Right lobe of liver (tissue), 6 donors: ENCODE measurements at places on chromosomes 7 and 10.

GRCh38 chr7:99679032-99679399, 780 bp downstream of the CYP3A5 start:
- no peak for DNase-seq

- no peak for DNase-seq
These were observed 48.4 kb upstream of the GNA12 start for GRCh38 chr7:2892549-2892948.

GRCh38 chr10:35643151-35644049, 1.3 kb upstream of the FZD8 start:
- peak; percentile 81 for DNase-seq

DNA sequence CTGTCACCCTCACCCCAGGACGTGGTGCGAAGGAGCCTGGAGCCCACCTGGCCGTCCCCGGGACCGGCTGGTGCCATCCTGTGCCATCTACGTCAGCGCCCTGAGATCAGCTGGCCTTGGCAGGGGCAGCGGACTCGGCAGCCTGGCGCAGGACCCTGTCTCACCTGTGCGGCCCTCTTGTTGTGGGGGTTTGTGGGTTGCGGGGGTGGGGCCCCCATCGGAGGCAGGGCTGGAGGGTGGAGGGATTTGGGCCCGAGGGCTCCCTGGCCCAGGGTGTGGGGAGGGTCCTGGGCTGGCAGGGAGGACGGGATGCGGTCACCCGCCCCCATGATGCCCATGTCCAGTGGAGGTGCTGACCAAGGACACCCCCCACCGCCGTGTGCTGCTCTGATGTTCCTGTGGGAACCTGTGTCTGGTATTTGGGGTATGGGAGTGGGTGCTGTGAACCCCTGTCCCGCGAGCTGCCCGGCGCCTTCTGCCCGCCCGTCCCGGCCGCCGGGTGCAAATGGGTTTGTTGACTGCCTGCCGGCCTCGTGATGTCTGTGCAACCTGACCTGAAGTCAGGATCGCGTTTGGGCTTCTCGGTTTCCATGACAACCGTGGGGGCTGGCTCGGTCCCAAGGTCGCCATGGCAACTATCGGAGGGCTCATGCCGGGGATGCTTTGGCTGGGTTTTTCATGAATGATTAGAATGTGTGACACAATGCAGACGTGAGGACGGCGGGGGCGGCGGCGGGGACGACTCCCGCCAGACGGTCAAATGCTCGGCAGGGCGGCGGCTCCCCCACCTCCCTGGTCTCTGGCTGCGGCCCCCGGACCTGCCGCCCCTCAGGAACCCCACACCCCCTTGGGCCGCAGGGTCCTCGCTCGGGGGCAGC, 7.3 kb downstream of the MAFK start:
- DNase-seq: peak; percentile 80

GRCh38 chr10:58675321-58675720, 162.6 kb downstream of the BICC1 start:
- DNase-seq: no peak

GRCh38 chr7:95608359-95609173, 12.2 kb upstream of the PDK4 start:
- DNase-seq: peak; percentile 89

DNA sequence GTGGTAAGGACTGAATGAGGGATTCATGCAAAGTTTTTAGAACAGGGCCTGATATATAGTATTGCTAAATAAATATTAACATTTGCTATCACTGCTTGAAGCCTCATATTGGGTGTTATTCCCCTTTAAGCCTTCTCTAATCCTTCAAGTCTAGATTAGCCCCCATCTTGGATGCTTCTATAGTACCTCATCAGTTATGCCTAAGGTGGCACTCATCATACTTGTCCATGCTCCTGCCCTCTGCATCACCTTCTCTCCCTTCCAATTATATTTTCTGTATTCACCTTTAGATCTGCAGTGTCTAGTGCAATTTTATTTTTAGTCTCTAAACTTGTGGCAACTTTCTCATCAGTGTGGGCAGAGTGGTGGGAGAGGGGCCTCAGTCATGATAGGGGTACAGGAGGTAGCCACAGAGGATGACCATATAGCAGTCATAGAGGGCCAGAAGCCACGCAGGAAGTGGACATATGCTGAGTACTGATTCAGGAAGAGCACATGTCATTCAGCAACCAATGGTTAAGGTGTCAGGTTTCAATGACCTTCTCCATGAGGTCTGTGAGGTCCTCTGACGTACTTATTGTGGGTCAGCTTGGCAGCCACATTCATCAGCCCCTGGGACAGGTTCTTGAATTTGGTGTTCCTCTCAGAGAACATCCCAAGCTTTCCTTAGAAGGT, 2.5 kb downstream of the ENTPD1 start:
- no peak for DNase-seq

DNA sequence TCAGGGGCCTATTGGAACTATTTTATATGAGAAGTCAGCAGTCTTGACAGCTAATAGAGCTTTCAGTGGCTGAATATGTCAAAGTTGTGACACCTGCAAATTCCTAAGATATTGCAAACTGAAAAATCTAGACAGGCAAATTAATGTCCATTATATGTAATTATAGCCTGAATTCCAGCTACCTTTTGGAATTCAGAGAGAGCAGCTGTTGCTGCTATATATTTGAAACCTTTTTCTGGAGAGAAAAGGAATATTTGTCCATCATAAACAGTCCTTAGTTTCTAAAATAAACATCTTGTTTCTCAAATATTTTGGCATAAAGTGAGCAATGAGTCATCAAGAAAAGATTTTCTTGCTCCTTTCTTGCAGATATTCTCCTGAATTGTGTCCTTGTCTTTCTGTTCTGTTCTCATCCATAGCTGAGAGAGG, 408.9 kb upstream of the SEMA3D start:
- no peak for DNase-seq

DNA sequence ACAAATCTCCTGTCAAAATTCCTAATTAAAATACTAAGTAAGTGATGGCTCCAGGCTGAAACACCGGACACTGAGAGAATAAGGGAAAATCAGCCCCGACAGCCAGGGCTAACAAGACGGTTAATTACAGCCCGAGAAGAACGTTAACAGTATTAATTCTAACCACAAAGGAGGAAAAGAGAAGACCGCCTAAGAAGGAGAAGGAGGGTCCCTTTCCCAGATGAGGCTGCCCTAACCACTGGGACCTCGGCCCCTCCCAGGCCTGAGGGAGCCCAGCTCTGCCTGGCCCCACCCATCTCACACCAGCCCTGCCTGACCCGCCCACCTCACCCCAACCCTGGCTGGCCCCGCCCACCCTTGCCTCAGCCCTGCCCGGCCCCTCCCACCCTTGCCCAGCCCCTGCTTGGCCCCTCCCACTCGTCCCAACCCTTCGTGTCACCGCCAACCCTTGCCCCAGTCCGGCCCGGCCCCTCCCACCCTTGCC, 51.3 kb downstream of the PWWP2B start:
- DNase-seq: peak; percentile 86

DNA sequence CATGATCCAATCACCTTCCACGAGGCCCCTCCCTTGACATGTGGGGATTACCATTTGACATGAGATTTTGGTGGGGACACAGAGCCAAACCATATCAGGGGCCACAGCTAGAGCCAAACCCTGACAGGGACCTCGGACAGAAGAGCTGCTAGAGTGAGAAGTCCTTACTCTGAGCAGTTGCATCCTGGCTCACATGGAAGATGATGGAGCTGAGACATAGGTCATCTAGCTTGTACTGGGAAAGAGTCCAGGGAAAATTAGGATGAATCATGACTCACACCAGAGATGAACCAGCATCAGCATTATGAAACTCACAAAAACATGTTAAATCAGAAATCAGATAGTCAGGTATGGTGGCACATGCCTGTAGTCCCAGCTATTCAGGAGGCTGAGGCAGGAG, 12.8 kb upstream of the FMC1 start:
- DNase-seq: no peak

DNA sequence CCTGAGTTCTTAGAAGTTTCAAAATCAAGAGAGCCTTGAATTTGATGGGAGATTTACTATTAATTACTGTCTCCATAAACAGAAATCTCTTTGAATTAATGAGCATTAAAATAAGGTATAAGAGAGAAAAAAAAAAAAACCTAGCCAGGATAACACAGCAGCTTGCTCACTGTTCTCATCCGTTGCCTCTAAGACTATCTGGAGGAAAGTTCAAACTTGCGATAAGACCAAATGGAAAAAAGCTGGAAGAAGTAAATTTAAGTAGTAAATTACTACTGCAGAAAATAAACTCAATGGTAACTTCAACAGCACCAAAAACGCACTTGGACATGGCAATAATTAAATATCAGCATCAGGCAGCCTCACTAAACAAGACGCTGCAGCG, 36.7 kb downstream of the GNA12 start:
- DNase-seq: no peak

DNA sequence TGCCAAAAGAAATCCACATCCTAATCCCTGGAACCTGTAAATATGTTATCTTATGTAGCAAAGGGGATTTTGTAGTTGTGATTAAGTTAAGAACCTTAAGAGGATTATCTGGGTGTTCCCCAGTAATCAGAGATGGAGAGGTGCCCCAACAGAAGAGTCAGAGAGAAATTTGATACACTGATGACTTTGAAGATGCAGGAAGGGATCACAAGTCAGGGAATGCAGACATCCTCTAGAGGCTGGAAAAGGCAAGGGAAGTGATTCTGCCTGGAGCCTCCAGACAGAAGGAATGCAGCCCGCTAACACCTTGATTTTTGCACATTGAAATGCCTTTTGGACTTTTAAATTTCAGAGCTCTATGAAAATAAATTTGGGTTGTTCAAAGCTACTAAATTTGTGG, 531.7 kb downstream of the DNAJB9 start:
- DNase-seq: no peak

DNA sequence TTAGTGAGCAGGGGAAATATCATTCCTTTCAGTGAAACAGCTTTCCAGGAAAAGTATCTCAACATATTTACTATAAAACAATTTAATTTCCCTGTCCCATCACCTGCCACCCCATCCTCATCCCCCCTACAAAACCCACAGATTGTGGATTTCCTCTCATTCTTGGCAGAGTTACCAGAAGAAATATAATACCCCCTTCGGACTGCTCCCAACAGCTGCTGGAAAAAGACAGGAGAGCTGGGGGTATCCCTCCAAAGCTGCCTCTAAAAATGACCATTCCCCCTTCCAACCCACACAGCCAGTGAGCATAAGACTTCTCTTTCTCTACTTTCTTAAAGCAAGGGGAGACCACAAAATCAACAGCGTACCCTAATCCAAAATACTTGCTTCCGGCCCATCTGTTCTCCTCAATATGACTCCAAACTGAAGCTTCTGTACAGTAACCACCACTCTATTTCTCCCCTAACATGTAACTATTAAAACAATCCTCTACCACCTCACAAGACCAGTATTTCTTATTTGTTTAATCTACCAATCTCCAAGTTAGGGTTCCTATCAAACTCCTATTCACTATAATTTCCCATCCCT, 7.8 kb downstream of the FBXW4 start:
- no peak for DNase-seq

- no peak for DNase-seq
These were observed 17.9 kb downstream of the NHLRC2 start for GRCh38 chr10:113872139-113873030.

DNA sequence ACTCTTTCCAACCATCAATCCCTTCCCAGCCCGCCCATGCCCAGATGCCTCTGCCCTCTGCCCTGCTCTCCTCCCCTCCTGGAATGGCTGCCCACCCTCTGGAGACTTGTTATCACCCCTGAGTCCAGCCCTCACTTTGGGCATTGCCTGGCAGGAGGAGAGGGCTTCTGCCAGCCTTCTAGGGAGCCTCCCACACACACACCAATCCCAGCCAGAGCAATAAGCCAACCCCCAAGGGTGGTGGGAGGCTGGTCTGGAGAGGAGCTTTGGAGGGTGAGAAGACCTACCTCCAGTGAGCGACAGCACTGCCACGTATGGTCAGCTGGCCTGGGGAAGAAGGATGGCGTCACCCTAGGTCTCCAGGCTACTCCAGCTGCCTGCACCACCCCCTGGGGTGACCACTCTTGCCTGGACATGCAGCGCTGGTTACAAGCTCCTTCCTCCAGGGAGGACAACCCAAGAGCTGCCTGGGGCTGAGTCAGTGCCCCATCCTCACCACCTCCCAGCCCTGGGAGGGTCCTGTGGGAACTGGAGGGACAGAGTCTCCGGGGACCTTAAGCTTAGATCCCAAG, 8.4 kb downstream of the C10orf105 start:
- DNase-seq: no peak

- DNase-seq: no peak
These were observed 181.8 kb upstream of the CACNA2D1 start for GRCh38 chr7:82625377-82625776.

GRCh38 chr10:27065084-27065483, 35.2 kb downstream of the ANKRD26 start:
- DNase-seq: no peak

DNA sequence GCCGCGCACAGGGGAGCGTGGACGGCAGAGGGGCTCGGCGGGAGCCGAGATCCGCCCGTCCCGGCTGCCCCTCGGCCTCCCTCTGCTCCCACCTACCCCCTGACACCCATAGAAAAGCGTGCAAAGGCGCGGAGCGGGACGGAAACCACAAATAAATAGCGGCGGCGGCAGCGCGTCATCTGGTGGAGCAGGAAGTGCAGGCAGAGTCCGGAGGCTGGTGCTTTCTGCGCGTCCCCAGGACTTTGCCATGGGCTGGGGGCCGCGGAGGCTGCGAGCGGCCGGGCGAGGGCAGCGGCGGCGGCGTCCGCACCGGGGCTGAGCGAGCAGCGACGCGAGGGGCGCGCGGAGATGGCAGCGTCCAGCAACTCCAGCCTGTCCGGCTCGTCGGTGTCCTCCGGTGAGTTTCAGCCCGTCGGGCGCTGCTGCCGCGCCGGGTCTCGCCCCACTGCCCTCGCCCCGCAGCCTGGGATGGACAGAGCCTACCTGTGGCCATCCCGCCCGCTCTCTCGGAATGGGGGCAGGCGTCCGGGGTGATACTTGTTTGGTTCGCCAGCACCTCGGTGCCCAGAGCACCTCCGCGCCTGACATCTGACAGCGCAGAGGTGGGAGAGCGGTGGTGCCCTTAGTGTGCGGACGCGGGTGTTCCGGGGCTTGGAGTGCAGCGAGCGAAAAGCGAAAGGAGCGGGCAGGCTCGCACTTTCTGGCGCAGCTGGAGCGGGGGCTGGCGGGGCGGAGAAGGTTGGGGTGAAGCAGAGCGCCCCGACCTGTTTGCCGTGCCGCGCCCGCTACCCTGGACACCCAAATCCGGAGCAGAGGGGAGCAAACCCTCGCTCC, at the start of gene CHN2:
Gene CHN2 (plus strand): TSS at position 182 of the 834 bp plus-strand sequence.
- peak; percentile 82 for DNase-seq

DNA sequence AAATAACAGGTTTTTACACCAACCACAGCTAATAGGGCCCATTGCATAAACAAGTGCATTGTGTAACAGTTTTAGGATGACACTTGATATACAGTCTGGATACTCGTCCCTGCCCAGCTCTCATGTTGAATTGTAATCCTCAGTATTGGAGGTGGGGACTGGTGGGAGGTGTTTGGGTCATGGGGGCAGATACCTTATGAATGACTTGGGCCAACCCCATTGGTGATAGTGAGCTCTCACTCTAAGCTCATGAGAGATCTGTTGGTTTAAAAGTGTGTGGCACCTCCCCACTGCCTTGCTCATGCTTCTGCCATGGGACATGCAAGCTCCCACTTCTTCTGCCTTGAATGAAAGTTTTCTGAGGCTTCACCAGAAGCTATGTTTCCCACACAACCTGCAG, 136.7 kb downstream of the PDE1C start:
- DNase-seq: no peak
